Eye (tissue), 1 donor: ENCODE measurements at places on chromosomes 1 and 21.
A peak's percentile ranks its signal among the peaks of the same experiment; 100 is the strongest.

GRCh38 chr21:34819357-34819999 lies 150.7 kb downstream of the CLIC6 start:
- no peak for DNase-seq

- no peak for DNase-seq
Measured at GRCh38 chr1:93666613-93667384, 14.8 kb downstream of the BCAR3 start.

DNA sequence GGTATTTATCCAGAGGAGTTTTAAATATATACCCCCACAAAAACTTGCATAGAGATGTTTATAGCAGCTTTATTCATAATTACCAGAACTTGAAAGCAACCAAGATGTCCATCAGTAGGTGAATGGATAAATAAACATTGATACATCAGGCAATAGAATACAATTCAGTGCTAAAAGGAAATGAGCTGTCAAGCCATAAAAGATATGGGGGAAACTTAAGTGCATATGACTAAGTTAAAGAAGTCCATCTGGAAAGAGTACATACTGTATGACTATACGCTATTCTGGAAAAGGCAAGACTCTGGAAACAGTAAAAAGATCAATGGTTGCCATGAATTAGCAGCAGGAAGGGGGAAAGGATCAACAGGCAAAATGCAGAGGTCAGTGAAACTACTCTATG lies 366.7 kb downstream of the HHIPL2 start:
- DNase-seq: no peak

- DNase-seq: no peak
Measured at GRCh38 chr1:9859281-9860014, 35.7 kb upstream of the CLSTN1 start.

- DNase-seq: no peak
Measured at GRCh38 chr1:173473599-173474011, 3.5 kb upstream of the PRDX6 start.

GRCh38 chr1:66747501-66747900 lies 4.8 kb upstream of the DYNLT5 start:
- no peak for DNase-seq

- DNase-seq: peak; percentile 96
Measured at GRCh38 chr1:20521960-20522861, 14.3 kb upstream of the MUL1 start.

- DNase-seq: no peak
Measured at GRCh38 chr1:172540635-172541034, 7.7 kb downstream of the SUCO start.

DNA sequence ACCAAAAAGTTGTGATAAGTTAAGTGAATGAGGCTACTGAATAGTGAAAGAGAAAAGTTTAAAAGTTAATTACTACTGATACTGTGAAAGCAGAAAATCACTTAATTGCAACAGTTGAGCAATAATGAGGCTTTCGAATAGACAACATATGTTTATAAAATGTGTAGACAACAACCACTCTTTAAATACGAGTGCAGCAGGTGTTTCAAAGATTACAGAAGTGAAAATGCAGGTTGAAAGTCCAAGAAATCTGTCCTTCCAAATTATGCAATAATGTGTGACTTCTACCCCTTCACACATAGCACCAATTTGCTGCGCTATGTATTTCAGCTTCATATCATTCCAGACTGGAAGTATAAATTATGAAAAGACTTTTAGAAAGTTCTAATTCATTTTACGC lies 213.0 kb downstream of the COL24A1 start:
- no peak for DNase-seq

- DNase-seq: no peak
Measured at GRCh38 chr1:1435911-1436629, 580 bp downstream of the VWA1 start.
